Fibroblast of the aortic adventitia (primary cell): ENCODE measurements at places on chromosomes 13 and 19.

- no peak for DNase-seq
These were observed 1.6 kb upstream of the BEST2 start for GRCh38 chr19:12749938-12750521.

GRCh38 chr19:56829596-56829995 is 10.9 kb downstream of the PEG3 start:
- no peak for DNase-seq

DNA sequence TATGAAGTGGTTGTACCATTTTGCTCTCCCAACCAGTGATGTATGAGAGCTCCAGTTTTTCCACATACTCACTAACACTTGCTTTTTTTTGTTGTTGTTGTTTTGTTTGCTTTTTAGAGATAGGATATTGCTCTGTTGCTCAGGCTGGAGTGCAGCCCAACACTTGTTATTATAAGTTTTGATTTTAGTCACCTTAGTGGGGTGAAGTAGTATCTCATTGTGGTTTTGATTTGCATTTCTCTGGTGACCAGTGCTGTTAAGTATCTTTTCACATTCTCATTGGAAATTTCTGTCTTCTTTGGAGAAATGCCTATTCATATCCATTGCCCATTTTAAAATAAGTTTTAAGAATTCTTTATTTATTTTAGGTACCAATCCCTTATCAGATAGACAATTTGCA is 31.3 kb downstream of the CYP4F22 start:
- DNase-seq = no peak

- DNase-seq = no peak
These were observed 221.2 kb downstream of the LIG4 start for GRCh38 chr13:107994137-107994536.

DNA sequence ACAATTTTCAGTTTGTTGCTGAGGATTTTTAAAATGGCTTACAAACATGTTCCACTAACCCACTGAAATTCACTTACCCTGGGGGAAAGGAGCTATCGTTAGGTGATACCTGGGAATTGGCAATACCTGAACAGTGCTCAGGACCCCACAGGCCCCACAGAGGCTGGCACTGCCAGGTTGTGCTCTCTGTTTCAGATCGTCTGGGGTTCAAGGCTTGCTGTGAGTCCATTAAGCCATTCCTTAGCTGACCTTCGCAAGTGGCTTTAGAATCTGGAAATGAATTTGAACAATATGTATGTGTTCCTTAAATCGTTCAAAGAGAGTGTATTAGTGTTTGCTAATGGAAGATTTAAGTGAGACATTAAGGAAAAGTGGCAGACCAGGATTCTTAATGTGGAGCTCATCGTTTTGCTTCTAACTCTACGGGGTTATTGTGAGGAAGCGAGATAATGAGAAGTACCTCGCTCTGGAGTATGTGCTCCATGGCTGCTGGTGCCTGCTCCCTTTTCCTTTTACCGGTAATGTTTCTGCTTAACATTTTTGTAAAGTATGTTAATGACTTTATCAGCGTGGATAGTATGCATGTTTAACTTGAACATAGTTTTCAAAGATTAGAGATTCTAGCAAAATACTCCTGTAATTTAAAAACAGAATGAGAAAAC is 13.6 kb downstream of the KLF5 start:
- DNase-seq = no peak

DNA sequence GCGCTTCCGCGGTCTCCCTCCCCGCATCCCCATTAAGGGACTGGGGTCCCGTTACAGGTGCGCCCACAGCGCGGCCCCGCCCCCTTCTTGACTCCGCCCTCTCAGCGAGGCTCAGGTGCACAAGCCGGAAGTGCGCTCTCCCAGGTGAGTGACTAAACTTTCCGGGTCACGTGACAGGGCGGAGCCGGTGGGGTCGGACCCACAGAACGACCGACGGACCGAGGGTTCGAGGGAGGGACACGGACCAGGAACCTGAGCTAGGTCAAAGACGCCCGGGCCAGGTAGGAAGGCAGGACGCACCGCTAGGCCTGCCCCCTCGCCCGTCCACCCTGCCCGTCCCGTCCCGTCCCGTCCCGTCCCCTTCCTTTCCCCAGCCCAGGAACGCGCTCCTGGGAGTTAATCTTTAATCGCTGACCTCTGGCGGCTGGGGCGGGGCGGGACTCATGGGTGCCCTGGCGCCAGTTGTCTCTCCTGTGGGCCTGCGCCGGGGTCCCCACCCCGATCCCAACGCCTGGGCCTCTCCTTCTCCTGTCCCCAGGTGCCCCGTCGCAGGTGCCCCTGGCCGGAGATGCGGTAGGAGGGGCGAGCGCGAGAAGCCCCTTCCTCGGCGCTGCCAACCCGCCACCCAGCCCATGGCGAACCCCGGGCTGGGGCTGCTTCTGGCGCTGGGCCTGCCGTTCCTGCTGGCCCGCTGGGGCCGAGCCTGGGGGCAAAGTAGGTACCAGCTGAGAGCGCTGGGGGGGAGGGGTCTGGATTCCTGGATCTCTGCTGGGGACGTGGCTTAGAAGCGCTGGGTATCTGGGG is at the start of gene CRB3:
Gene CRB3 (plus strand): TSS at position 202 of the 804 bp plus-strand sequence. CDS start 431 bp downstream, at position 633.
- no peak for DNase-seq
